ENCODE measurements at places on chromosomes 6 and 20. TPM values are rescaled to one million over a fixed set of nuclear protein-coding genes. Genes with fewer than 3 reads are reported as not detected.
A peak's percentile ranks its signal among the peaks of the same experiment; 100 is the strongest.

DNA sequence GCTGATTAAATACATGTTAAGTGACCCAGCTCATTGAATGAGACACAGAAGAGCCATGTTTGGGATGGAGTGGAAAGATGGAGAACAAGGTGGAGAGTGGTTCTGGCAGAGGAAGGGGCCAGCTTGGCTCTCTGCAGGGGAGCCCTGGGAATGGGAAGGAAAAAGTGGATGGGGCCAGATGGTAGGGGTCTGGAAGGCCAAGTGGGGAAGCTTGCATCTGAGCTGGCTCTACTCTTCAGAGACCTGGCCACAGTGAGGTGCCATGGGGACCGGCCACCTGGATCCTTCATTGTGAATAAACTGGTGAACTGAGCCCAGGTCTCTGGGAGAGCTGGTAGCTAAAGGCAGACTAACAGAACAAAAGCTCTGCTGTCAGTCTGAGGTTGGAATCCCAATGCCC is 48.9 kb upstream of the SIRPA start:
- no peak overlapping the region for H3K4me3 ChIP-seq
- no peaks in the 10 kb centered on the region for H3K27me3 ChIP-seq
- H3K27ac ChIP-seq, result no peak overlapping the region
- peaks cover 13% of the 10 kb centered on the region for H3K4me1 ChIP-seq
- DNase-seq, result no peak

DNA sequence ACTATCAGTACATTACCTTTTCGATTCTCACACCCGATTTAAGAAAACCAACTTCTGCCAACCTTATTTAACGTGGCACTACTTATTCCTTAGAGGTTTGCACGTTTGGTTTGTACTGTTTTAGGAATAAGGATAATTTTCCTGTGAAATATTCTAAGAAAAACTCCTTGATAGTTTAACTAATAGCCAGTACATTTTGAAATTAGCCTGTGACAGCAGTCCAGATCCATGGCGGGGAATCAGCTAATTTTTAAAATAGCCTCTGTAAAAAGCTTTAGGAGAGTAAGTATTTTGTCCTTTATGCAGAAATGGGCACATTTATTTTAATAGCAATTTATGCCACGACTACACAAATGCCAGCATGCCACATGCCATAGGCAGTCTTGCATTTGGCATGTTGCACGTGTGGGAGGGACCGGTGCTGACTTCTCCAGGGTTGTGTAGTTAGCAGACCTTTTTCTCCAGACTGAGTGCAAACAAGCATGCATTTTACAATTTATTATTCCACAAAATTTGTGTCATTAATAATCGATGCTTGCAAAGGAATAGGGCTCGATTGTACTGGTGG is 6.2 kb downstream of the FOXC1 start:
- H3K36me3 ChIP-seq, result peaks cover 8% of the 10 kb centered on the region
- peak overlapping the region; percentile 96 for H3K27ac ChIP-seq
- no peaks in the 10 kb centered on the region for H3K27me3 ChIP-seq
- DNase-seq, result peak; percentile 92
- peak overlapping the region; percentile 96 for H3K4me3 ChIP-seq

The MCHR2 gene
- total RNA-seq, result not detected

- peak overlapping the region; percentile 91 for H3K4me3 ChIP-seq
- H3K27ac ChIP-seq, result no peak overlapping the region
- no peaks in the 10 kb centered on the region for H3K27me3 ChIP-seq
Measured at GRCh38 chr6:138403324-138403800, 661 bp upstream of the HEBP2 start.

DNA sequence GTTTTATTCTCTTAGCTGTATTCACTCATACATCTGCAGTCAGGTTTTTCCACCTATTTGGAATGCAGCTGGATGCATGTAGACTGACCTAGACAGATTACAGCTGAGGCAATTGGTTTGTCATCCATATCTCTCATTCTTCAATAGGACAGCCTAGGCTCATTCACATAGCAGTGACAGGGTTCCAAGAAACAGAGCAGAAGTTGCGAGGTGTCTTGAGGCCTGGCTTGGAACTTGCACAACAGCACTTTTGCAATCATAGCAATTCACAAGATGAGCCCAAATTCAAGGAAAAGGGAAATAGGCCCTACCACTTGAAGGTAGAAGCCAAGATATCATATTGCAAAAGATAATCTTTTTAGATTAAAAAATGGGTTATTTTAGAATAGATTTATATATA is 508.9 kb upstream of the JAG1 start:
- H3K27me3 ChIP-seq, result no peaks in the 10 kb centered on the region
- no peak for DNase-seq
- peaks cover 12% of the 10 kb centered on the region for H3K4me1 ChIP-seq
- H3K4me3 ChIP-seq, result no peak overlapping the region
- no peak overlapping the region for H3K27ac ChIP-seq
